ENCODE measurements at places on chromosomes 1 and 21.

DNA sequence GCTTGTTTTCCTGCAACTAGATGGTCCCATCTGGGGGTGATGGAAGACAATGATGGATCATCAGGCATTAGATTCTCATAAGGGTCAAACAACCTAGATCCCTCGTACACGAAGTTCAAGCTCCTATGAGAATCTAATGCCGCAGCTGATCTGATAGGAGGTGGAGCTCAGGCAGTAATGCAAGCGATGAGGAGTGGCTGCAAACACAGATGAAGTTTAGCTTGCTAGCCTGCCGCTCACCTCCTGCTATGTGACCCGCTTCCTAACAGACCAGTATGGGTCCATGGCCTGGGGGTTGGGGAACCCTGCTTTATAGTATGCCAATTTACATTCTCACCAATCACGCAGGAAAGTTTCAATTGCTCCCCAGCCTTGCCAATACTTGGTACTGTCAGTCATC is 37.5 kb downstream of the TLR5 start:
- no peak for DNase-seq

- no peak for DNase-seq
These were observed 1265.1 kb downstream of the BRINP3 start for GRCh38 chr1:189212606-189213005.

DNA sequence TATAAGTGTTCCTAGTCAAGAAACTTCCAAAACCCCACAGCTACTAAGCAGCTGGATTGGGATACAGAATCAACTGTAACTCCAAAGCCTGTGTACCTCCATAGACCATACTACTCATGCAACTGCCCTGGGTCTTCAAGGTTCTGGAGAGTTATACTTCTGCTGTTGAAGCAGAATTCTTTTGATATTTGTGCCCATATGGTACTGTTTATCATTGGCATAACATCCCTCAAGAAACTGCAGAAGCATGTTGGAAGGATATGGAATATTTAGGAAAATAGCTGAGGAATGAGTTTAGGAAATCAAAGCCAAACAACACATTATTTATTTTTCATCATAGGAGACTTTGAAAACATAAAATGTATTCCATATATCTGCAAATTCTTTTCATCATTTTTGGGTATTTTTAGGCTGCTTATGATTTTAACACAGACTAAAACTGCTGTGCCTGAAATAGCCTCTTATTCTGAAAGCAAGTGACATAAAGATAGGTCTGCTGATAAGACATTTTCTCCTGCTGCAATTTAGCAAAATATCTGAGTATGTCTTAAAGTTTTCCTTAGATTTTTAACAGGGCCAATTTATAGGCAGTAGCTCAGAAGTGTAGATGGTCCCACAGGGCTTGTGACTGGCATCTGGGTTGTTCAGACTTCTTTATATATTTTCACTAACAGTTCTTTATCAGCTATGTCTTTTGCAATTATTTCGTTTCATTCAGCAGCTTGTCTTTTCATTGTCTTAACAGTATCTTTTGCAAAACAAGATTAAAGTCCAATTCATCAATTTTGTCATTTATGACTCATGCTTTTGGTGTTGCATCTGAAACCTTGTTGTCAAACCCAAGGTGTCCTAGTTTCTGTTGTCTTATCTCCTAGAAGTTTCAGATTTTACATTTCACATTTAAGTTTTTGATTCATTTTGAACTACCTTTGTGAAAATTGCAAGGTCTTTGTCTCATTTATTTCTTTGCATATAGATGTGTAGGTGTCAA is 41.1 kb upstream of the ZNF124 start:
- no peak for DNase-seq

DNA sequence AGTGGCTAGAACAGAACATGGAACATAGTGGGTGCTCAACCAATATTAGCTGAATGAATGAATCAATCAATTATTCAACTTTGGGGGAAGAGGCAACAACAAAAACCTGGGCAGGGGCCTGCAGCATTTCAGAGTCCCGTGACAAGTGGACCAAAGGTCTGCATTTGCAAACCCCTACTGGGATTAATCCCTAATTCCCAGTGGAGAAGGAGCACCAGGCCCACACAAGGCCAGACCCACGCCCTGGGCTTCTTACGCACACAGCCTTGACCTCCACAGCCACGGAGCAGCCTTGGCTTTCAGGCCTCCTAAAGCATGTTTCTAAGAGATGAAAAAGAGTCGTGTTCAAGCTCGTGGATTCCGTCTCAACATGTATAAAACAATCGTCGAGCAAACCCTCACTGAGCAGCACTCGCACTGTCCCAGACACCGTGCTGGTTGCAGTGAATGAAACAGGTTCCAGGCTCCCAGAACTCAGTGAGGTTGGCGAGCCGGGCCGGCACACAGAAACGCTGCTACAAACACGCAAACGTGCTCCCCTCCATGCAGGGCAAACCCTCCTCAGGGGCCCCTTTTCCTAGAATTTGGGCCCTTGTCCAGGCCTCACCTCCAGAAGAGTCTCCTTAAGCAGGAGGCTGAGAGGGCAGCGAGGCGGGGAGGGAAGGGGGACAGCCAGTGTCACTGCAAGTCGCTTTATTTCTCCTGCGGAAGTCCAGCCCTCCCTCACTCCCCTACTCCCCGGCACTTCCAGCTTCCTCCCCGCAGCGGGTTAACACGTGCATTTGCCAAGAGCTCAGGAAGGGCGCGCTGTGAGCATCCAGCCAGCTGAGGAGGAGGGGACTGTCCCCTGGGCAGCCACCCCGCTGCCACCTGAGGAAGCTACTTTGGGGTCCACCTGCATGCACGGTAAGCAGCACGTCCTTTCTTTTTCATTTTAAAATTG is 556.4 kb downstream of the KIF26B start:
- DNase-seq, result peak; percentile 1

- no peak for DNase-seq
These were observed 4.6 kb downstream of the PEAR1 start for GRCh38 chr1:156898161-156898566.

- DNase-seq, result no peak
These were observed 47.0 kb upstream of the DIP2A start for GRCh38 chr21:46411691-46412090.

DNA sequence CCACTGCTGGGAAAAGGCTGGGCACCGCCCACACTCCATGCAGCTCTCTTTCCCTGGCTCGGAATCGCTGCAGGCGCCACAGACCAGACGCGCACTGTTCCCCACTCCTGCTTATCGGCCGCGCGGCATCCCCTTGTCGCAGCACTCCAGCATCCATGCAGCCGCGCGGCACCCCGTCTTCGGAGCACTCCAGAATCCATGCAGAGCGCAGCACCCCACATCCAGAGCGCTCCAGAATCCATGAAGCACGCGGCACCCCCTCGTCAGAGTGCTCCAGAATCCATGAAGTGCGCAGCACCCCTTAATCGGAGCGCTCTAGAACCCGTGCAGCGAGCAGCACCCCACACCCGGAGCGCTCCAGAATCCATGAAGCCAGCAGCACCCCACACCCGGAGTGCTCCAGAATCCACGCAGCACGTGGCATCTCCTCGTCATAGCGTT is 9.5 kb downstream of the TFF3 start:
- no peak for DNase-seq

DNA sequence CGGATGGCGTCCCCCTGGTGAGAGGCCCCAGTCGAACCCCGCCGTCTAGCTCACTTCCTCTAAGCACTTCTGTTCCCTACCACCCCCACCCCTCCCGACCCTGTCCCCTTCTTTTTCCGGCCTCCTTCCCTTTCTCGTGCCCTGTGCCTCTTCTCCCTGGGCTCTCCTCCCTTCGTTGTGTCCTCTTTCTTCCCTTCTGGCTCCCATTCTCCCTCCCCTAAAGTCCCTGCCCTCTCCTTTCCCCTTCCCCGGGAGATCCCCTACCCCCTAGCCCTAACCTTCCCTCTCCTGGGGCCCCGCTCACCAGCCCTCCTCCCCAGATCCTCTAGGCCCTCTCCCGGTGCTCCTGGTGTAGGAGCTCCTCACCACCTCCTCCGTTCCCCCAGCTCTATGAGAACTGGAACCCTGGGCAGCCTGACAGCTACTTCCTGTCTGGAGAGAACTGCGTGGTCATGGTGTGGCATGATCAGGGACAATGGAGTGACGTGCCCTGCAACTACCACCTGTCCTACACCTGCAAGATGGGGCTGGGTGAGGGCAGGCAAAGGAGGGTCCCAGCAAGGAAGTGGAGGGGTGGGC is 15.9 kb downstream of the BCAN start:
- no peak for DNase-seq

- DNase-seq, result no peak
These were observed 49.6 kb upstream of the ADAR start for GRCh38 chr1:154657556-154657955.

DNA sequence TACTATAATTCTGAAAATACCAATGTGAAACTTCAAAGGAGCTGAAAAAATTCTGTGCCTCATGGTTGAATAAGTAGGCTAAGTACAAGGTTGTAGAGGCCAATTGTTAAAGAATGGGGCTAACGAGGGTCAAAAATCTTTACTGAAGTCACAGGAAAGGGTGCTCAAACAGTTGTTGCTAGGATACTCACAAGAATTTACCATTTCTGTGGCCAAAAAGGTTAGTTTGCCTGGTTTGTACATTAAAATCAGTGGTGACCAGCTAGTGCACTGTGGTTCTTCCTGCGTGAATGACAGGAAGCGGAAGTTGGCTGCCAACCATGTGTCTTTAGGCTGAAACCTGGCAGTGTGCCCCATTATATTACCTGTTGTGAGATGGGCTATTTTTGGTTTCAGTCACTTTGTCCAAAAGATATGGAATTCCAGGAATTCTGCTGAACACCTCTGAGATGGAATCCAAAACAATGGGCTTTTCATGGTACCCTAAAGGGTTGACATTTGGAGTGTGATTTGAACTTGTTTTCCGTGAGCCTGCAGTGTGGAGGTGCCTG is 13.5 kb downstream of the MAP3K21 start:
- no peak for DNase-seq

- DNase-seq, result no peak
These were observed 6.6 kb upstream of the MED18 start for GRCh38 chr1:28322194-28322593.

DNA sequence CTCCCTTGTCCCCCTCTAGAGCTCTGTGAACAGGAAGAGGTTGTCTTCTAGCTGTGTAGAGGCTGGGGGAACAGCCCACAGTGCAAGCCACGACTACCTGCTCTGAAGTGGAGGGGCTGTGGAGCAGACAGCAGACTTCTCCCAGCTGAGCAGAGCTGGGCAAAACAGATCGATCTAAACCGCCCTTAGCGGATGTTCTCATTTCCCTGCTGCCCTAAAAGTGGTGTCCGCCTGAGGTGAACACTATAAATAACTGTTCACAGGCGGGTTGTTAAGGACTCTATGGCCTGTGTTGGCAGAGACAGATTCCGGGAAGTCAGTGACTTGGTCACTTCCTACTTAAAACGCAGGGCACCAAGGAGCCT is 203.2 kb downstream of the RHOU start:
- DNase-seq, result no peak

- DNase-seq, result no peak
These were observed 39.0 kb downstream of the NEXN start for GRCh38 chr1:77927414-77927813.

DNA sequence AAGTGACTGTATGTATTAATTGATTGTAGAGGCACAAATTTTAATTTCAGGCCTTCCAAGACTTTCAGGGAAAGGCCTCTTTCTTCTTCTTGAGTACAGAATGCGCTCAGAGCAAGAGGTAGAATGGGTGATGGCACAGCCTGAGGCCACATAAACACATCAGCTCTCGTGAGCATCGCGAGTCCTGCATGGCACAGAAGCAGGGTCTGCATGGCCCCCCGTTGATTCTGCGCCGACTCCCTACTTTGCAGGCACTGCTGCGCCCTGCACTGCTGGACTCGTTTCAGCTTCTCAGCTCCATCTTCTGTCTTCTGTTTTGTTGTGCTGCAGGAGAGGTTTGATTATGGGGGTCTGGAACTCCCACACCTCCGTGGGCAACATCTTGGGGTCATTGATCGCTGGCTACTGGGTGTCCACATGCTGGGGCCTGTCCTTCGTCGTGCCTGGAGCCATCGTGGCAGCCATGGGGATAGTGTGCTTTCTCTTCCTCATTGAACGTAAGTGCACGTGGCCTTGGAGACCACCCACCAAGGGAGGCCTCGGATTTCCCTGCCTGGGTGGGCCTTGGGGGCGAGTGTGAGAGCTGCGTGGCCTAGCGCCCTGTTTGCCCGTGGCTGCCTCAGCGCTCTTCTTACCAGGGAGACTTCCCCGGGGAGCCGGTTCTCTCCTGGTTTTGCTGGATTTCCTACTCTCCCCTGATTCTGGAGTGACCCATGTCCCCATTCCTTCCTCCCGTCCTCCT is 29.6 kb downstream of the SLC37A1 start:
- DNase-seq, result no peak

GRCh38 chr1:172019976-172020375 is 178.7 kb downstream of the DNM3 start:
- no peak for DNase-seq

DNA sequence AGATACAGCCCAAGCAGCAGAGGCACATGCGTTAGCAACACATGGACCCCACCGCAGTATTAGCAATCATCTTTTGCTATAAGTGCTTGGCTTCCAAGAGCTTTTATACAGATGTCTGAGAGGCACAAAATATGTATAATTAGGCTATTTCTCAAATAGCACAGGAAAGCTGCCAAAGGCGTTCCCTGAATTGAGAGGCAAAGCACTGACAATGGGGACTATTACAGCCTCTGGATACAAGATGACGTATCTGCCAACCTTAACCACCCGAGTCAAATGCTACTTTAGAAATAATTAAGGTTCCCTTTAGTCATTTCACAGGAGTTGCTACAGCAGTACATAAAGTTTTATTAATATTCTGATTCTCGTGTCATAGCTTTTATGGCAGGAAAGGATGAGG is 6.4 kb downstream of the STMN1 start:
- DNase-seq, result no peak

DNA sequence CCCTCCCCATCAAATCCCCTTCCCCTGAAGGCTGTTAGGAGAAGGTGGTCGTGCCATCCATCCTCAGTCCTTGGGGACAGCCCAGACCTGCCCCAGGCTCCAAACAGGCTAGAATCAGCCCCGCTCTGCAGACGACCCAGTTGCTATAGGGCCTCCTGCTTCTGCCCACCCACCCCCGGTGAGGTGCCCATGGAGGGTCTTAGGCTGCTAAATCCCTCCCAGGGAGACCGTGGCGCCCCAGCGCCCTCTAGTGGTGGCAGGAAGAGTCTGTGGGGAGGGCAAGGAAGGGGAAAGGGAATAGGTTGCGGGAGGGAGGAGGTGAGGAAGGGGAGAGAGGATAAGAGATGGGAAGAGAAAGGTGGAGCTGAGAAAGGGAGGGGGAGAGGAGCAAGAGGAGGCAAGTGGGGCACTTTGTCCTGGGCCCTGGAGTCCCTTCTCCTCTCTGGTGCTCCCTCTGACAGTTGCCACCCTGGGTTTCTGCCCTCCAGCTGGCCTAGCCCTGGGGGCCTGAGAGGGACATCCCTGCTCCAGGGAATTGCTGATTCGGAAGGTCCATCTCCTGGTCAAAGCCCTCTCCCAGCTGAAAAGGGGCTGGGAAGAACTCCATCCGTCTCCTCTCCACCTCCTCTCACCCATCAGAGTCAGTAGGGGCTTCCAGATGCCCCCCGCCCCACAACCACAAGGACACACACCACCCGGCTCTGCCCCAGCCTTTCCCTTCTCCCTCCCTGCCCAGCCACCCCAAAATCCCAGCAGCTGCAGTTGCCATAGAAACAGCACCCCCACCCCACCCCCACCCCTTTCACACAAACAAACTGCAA is 55.4 kb downstream of the CAMK2N1 start:
- DNase-seq, result peak; percentile 55

GRCh38 chr1:214380986-214381695 is 100.2 kb downstream of the SMYD2 start:
- no peak for DNase-seq

- no peak for DNase-seq
These were observed 12.2 kb downstream of the RPRD2 start for GRCh38 chr1:150376110-150376509.

Measured in GM20000 (cell line).